ENCODE measurements at places on chromosomes 16 and 17.
A peak's percentile ranks its signal among the peaks of the same experiment; 100 is the strongest.

DNA sequence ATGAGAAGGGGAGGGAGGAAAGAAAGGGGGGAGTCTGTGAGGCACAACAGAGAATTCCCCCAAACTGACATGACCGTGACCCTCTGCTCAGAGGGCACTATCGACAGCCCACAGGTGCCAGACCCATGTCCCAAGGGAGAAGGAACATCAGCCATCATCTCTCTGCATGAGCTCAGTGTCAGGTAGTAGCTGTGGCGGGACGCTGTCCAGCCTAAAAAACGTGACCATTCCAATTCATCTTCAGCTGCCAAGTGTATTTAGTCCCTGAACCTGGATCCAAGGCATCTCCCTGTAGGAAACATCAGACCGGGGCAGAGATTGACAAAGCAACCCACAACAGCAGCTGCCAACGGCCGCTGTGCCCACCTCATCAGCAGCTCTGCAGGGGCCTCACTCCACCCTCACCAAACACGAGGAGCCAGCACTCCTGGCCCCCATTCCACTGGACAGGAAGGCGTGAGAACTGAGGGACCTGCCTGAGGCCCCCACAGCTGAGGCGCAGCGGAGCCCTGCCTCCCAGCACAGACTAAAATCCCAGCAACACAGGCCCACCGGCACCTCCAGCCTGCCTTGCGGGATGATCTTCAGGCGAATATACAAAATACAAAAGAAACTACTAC lies 8.6 kb downstream of the TAF1C start:
- DNase-seq = no peak

DNA sequence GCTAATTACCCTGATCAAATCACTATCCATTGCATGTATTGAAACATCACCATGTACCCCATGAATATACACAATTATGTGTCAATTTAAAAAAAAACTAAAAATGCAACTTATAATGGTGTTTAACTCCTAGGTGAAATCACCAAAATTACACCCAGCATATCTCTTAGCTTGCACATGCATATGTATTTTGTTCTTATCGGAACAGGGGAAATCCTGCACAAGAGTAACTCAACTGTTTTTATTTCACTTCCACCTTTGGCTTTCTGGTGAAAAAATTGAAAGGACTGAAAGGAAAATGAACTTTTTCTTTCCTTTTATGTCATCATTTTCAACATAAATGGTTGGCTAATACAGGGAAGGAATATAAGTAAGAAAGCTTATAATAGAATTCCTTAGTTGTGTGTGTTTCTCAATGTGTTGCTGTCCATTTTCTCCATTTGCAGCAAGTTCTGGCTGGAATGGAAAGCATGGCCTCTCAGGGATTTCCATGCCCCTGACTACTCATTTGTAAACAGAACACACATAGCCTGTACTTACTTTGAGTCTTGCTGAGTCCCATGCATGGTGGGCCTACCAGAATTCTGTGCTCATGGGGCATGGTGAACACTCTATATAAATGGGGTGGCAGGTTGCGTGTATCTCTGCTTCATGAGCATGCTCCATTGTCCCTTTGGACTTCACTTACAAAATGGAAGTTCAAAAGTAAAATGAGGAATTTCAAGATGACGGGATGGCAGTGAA lies 462.0 kb downstream of the HS3ST3B1 start:
- DNase-seq = no peak

DNA sequence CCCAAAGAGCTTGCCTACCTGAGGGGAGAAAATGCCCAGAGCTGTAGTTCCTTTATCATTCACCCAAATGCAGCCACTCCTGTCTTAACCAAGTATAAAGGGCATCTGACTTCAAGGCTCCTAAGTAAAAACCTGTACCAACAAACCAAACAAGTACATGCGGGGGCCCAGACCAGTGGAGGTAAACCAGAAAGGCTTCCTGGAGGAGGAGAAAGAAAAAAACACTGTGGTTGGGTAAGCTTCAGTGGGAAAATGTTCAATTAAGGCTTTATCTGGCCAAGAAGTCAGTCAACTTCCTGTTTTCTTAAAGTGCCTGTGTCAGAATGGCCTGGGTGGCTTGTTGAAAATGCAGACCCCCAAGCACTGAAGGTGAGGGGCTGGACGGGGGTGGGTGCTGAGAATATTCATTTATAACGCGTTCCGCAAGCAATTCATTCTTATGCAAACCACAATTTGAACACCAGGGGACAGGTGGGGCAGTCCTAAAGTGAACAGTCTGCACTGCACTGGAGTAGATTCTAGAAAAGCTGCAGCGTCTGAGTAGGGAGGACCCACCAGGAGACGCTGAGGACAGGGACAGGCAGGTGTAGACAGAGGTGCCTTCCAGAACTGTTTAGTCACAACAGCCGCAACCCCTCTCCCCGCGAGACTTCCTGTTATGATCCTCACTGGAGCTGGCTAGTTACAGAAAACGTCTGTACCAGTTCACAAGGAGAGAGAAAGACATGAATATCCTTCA lies 467.1 kb downstream of the SOX9 start:
- DNase-seq = peak; percentile 13

DNA sequence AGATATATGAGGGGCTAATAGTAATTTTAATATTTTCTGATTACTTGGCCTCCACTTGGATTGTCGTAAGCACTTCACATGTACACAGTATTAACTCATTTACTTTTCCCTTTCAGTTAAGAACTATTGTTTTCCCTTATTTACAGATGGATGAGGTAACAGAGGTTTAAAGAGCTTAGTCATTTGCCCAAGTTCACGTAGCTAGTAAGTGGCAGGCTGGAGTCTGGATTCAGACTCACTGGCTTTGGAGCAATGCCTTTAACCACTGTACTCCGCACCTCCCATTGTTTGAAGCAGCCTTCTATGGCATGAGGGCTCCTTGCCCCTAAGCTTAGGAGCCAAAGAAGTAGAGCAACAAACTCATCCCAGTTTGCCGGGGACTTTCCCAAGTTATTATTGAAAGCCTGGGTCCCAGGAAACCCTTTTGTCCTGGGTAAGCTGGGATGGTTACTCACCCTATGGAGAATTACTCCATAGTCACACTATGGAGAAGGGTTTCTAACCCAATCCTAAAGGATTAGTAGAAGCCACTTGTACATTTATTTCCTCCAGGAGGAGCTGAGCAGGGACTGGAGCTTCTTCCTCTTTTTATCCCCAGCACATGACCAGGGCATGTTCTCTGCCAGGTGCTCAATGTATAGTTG lies 12.3 kb downstream of the FOXL1 start:
- DNase-seq = no peak

All from CD4-positive, alpha-beta T cell treated with Interleukin-15 for 4 hours (primary cell).